ENCODE measurements at places on chromosomes 5 and 9. TPM values are rescaled to one million over a fixed set of nuclear protein-coding genes. Genes with fewer than 3 reads are reported as not detected.

ANP32B gene
- 145 TPM for total RNA-seq

TLE1 gene
- total RNA-seq, result 52.9 TPM

RLN2 gene
- total RNA-seq, result 7.9 TPM

FOXD4L4 gene
- 0.18 TPM for total RNA-seq

COL27A1 gene
- 62.4 TPM for total RNA-seq

IL9 gene
- total RNA-seq, result not detected

ITGA2 gene
- total RNA-seq, result 4.0 TPM

SH3PXD2B gene
- total RNA-seq, result 62.2 TPM

- peak; percentile 87 for DNase-seq
Measured at GRCh38 chr5:173615884-173616576, 420 bp downstream of the BOD1 start.

GRCh38 chr5:26390608-26391007 is 647.8 kb downstream of the CDH9 start:
- DNase-seq, result no peak

DNA sequence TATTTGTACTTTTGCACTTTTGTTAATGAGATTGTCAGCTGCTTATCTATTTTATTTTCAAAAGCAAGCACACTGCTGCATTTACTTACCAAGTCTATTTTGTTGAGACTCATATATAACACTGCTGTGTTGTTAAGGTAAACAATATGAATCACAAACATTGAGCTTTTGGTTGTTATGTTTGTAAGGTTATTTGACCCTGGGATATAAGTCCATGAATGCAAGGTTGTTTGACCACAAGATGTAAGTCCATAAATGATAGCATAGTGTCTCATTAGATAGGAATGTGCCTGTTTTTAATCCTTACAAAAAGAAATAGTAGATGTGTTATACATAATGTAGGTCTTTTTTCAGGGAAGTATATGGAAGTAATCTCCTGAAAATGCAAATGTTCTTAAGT is 845.9 kb downstream of the CDH9 start:
- DNase-seq, result no peak

DNA sequence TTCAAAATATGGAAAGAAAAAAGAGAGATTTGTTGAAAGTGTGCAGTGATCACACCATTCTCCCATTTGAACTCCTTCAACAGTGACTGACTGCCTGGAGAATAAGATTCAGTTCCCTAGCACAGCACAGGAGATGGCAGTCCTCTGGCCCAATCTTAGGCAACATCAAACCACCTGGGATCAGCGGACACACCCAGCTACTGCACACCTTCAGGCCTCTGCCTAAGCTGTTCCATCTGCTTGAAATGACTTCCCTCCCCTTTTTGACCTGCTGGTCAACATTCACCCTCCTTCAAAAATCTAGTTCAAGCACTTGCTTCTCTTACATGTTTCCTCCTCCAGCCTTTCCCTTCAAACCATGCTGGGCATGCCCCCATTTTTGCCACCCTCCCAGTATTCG is 4.5 kb downstream of the MAPK9 start:
- DNase-seq, result no peak

GRCh38 chr5:127290019-127290945 is at the start of gene MEGF10:
Gene MEGF10, plus strand, starts transcription at chr5:127290796. Its CDS starts 40,513 bp downstream, at chr5:127331309.
- DNase-seq, result peak; percentile 93

DNA sequence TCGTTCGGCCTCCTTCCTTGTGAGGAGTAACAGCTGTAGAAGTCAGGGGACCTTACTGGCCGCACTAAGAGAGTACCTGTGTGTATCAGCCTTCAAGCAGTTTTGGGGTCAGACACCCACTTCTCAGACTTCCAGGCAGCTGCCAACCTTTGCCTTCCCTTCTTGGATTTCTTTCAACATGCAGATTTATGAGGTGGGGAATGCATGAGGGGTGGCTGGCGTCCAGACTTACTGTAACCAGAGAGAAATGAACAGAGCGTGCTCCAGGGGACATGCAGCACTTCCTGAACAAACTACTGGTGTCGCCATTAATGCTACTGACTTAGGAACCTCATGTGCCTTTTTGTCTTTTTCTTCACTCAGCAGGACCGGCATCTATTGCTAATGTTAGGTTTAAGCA is 46.7 kb downstream of the INSYN2B start:
- no peak for DNase-seq

DNA sequence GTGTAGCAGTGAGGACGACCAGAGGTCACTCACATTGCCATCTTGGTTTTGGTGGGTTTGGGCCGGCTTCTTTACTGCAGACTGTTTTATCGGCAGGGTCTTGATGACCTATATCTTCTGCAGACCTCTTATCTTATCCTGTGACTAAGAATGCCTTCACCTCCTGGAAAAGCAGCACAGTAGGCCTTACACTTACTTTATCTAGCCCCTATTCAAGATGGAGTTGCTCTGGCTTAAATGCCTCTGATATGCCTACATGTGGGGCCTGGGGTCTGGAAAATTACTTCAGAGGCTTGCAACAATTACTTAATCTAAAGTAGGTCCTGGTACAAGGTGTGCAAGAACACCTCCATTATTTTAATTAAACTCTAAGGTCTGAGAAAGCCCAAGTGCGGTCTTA is 86.9 kb upstream of the IL12B start:
- no peak for DNase-seq

- no peak for DNase-seq
Measured at GRCh38 chr9:69497816-69498215, 172.8 kb downstream of the ENTREP1 start.

DNA sequence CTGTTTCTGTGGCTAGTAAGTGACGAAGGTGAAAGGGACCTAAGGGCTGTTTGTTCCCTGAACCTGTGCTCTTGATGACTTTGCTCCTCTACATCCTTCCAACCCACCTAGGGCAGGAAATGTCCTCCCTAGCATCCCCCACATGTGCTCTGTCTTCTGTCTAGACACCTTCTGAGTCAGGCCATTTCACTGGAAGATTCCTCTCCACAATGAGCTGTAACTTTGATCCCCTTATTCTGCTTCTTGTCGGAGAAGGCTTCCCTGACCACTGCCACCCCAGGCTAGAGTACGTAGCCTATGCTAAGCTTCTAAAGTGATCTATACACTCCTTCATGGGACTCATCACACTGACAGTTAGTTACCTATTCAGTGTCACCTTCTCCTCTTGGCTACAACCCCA is 21.7 kb downstream of the SPAAR start:
- no peak for DNase-seq

DNA sequence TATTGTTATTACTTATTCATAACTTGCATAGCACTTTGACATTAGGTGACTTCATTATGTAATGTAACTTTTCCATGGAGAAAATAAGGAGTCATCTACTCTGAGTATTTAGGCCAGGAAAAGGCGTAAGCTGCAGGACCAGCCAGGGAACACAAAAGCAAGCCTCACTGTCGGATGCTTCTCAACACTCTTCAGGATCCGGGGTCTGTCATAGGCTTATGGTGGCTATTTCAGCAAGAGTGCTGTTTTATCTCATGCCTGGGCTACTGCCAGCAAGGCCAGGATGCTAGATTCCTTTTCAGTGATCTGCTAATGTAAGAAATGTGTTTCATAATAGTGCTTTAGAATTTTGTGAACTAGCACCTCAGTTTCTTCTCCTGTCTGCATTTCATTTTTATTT is 162.4 kb downstream of the CHSY3 start:
- DNase-seq, result no peak

DNA sequence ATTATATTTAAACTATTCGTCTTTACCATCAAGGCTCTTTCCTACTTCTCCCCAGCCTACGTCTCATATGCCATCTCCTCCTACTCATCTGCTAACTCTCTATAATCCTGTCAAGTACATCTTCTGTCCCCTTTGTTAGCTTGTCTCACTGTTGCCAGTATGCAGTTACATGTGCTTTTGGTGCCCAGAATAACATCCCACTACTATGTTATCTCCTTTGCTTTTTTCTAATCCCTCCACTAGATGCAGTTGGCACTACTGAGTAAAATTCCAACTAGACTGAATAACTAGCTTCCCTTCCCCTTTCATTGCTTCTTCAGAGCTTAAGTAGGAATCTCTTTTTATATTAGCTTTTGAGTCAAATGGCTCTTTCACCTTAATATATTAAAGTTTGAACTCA is 3.0 kb upstream of the ARRDC3 start:
- DNase-seq, result no peak

GRCh38 chr5:139458580-139459407 is 3.7 kb downstream of the ECSCR start:
- DNase-seq, result peak; percentile 54

DNA sequence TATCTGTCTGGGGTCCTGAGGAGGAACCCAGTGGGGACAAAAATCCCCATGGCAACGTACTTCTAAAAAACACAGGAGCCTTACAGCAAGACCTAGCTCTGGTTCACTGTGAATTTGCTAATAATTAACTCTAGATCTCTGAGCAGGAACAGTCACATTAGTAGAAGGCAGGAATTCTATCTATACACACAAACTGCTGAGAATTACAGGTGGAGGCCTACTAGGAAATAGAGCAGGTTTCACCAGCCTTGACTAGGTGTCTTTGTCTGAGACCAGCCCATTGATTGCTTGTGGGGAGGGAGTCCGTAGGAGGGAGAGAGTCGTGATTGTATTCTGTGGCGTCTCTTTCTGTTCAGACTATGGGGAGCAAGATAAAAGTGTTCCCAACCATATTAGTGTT is 44.8 kb downstream of the PRLR start:
- DNase-seq, result no peak

DNA sequence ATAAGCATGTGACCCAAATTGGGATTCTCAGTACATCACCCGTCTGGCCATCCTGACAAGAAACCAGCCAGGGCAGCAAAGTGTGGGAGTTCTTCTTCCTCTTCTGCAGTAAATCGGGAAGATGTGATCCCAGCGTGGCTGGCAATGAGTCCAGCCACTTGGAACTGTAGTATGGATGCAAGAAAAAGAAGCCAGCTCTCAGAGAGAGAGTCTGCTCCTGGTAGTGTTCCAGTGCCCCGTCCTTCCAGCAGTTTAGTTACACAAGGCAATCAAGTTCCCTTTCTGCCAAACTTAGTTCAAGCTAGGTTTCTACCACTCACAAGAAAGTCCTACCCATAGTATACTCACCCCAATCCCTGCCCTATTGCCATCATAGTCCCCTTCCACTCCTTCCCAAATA is 65.6 kb downstream of the CDK5RAP2 start:
- DNase-seq, result no peak

DNA sequence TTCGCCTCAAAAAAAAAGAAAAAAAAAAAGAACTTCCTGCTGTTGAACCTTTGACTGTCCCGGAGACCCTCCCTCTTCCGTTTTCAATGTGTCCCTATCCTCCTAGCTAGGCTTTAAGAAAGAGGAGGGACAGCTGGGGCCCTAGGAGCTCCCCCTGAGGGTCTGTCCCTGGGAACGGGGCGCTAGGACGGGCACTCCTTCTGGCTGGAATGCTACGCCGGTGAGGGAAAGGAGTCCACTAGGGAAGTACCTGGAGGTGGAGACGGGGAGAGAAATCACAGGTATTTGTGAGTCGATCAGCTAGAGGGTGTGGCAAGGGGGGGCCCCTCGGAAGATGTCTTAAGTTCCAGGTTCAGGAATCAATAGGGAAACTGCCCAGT is 4.6 kb downstream of the SIT1 start:
- peak; percentile 91 for DNase-seq

DNA sequence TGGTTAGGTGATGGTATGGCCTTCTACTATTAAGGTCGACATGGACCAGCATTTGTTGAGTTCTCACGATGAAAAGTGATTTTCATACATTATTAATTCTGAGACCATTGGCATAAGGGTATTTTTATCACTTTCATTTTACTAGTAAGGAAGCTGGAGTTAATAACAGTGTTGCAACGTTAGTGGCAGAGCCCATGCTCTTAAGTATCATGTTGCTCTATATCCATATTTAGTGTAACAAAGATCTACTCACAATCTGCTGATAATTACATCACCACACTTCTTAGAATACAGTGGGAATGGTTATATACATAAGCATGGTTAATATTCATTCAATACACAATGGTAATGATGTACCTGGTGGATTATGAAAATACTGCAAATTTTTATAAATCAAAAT is 81.9 kb downstream of the PRR16 start:
- no peak for DNase-seq

DNA sequence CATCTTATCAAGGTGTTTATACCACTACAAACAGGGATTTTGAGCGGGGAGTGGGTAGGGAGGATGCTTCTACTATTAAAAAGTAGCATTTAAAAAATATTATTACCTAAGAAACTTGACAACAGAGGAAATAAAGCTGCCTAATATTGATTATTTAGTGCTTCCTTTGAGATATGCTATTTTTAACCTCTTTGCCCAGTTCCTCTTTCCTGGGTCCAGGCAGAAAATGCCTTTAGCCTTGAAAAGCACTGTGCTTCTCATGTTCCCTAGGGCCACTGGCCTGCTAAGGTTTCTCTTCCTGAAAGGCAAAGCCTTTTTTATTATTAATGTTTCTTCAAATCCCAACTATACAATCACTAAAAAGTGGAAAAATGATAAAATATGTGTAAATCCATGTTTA is 217.2 kb upstream of the HAPLN1 start:
- no peak for DNase-seq

- DNase-seq, result no peak
Measured at GRCh38 chr5:175824676-175825075, 46.7 kb upstream of the CPLX2 start.

DNA sequence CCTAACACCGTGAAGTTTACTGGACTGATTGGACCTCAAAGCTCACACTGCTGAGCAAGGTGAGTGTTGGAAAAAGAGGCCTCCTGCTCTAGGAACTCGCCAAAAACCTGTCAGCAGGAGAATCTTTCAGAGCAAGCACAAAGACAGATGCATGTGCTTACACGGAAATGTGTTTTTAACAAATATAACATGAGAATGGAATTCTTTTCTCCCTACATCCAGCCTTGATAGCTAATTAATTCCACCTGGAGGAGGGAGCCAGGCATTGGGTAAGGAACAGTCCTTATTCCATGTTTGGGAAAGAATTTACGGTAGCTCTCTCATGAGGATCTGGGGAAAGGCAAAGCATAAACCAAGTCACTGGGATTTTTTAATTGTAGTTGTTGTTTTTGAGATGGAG is 98.8 kb downstream of the KLF4 start:
- no peak for DNase-seq

- DNase-seq, result peak; percentile 95
Measured at GRCh38 chr5:17189381-17190036, 27.9 kb upstream of the BASP1 start.
